ENCODE measurements at places on chromosomes 5 and 9.
A peak's percentile ranks its signal among the peaks of the same experiment; 100 is the strongest.

GRCh38 chr9:127897193-127897692 is 2.2 kb downstream of the ST6GALNAC6 start:
- peak; percentile 90 for DNase-seq

DNA sequence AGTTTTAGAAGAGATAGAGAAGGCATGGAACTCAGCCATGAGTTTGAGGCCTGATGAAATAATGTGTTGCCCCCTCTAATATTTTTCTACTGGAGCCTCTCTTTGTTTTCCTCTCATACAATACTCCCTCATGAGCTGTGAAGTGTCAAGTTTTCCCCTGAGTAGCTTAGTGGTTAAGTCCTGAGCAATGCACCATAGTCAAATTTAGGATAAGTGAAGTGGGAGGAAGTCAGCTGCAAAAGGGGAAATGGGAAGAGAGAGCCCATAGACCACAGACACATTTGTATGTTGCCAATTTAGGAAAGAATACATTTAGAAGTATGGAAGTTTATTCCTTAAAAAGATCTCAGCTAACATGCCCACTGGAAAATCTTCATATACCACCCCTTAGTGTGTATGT is 171.5 kb upstream of the NREP start:
- DNase-seq: no peak

- DNase-seq: no peak
Measured at GRCh38 chr9:136419092-136419420, 8.6 kb downstream of the PMPCA start.

DNA sequence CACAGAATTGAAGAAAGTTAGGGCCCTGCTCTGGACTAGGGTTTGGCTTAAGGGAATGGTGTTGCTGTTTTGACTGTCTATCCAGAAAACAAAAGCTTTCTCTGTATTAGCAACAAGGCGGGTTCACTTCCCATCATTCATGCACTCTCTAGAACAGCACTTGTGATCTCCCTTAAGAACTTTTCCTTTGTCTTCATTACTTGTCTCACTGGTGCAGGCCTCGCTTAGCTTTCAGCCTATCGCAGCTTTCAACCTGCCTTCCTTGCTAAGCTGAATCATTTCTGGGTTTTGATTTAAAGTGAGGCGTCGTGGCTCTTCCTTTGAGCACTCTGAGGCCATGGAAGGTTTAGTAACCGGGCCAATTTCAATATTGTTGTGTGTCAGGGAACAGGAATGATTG is 35.2 kb upstream of the LPCAT1 start:
- DNase-seq: no peak

- DNase-seq: no peak
Measured at GRCh38 chr5:113380807-113381326, 53.9 kb downstream of the TSSK1B start.

DNA sequence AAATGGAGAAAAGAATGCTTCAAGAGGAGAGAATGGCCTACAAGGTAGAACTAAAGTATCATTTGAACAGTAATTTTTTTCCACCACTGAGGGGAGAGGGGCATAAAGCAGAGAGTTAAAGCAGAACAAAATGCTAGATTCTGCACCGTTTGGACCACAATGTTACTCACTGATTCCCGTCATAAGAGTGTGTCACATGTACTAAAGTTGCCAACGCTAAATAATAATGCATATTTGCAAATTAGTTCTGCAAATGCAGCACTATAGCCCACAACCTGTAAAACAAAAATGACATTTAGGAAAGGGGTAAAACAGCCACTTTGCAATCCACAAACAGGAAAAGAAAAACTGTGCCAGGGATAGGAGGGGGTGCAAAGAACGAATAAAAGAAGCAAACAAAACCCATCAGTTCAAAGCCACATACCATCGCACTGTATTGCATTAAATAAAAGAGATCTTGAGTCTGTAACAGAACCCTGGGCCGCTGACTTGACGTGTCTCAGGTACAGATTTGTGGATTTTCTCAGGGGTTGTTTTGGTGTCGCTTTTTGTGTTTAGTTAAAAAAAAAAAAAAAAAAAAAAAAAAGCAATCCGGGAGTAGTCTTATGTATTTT is 7.7 kb upstream of the NFIB start:
- no peak for DNase-seq

- DNase-seq: no peak
Measured at GRCh38 chr5:99945478-99946442, 589.4 kb upstream of the FAM174A start.

- DNase-seq: no peak
Measured at GRCh38 chr5:152271420-152271819, 133.7 kb downstream of the NMUR2 start.

- no peak for DNase-seq
Measured at GRCh38 chr5:151738125-151738848, 20.1 kb downstream of the ATOX1 start.

DNA sequence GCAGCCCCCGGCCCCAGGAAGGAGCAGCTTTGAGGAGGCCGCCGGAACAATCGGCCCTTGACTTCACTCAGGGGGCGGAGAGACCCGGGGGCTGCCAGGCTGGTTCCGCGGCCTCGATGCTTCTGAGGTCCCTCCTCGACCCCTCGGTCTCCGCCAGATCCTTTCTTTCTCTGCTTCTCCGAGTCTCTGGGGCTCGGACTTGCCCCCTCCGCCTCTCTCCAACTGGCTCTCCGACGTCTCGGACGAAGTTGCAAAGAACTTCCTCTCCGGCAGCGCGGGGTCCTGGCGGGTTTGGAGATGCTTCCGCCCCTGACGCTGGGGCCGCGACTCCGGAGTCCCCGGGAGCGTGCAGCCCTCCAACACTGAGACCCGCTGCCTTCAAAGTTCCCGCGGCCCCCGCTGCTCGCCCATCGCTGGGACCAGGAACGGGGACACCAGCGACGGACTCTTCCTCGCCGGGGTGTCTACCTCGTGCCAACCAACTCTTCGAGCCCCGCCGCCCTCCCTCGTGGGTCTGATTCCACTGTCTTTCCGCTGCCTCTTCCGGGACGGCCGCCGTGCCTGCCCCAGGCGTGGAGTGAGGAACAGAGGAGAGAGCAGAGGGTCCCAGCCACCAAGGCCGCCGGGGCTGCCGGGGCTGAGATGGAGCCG is 7.0 kb downstream of the PAX5 start:
- DNase-seq: no peak

- DNase-seq: no peak
Measured at GRCh38 chr9:134968823-134969090, 51.0 kb upstream of the FCN1 start.

DNA sequence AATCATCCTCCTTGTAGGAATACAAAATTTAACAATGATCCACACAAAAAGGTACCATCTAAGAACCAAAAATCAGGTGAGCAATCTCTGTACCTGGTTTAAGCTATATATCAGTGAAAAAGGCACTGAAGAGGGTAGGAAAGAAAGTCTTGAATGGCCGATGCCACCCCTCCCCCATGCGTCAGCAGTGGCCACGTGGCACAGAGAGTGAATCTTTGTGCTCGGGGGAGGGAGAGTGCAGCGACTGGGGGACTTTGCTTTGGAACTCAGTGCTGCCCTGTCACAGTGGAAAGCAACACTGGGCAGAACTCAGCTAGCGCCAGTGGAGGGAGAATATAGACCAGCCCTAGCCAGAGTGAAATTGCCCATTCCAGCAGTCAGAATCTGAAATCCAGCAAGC is 28.3 kb upstream of the PDE4D start:
- no peak for DNase-seq

DNA sequence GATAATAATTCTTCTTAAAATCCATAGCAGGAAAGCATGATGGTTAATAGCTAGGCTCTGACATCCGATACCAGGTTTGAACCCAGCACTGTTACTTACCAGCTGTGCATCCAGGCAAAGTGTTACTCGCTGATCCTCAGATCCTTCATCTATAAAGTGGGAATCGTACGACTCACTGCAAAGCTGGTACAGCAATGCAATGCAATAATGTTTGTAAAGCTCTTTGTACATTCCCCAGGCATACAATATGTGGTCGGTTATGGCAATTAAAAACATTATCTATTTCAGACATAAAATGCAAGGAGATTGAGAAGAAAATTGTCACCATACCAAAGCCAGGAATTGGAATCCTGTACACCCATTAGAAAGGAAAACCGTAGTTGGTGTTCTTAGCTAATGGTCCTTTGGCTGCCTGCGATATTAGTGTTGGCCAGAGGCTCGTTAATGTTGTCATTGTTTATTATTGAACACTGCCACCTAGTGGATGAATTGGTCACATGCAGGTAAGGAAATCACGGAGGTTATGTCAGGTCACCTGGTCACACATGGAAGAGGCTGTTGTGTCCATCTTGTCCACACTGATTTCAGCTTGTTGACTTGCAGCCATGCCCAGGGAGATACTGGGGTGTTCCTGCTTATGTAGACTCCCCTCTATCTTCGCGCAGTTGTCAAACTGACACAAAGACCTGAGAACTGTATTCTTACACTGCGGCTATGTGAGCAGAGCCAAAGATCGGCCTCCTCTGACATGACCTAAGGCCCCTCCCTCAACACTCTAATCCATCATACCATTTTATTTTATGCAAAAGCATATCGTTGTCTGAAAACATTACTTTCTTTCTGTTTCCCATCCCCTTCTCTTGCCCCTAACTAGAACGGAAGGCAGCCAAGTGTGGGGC is 87.5 kb upstream of the PPP2R2B start:
- peak; percentile 58 for DNase-seq

- DNase-seq: no peak
Measured at GRCh38 chr9:1490341-1491232, 440.4 kb downstream of the DMRT2 start.

DNA sequence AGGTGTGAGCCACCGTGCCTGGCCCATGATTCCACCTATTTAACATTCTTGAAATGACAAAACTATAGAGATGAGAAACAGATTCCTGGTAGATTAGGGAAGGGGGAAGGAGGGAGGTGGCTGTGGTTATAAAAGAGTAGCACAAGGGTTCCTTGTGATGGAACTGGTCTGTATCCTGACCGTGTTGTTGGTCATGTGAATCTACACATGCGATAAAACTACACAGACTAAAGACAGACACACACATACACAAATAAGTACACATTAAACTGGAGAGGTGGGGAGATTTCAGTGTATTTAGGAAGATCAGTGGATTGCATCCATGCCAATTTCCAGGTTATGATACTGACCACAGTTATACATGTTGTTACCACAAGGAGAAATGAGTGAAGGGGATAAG is 60.9 kb downstream of the RNF130 start:
- no peak for DNase-seq

GRCh38 chr9:89878687-89879086 is 273.9 kb downstream of the GADD45G start:
- DNase-seq: peak; percentile 54

DNA sequence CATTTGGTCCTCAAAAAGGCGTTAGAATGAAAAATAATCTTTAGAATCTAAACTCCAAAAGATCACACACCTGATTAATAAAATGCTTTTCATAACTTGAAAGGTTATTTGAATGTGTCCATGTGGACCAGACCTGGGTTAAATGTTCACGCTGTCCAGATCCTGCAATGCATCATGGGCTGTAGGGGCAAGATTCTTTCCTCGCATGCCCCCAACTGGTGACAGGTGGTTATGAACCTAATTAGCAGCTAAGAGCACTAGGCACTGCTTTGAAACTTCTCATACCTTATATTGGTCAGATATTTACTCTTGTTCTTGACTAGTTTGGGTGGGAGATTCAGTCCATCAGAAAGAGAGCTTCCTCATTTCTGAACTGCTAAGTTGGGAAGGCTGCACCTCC is 19.3 kb upstream of the PIP5K1B start:
- DNase-seq: no peak

DNA sequence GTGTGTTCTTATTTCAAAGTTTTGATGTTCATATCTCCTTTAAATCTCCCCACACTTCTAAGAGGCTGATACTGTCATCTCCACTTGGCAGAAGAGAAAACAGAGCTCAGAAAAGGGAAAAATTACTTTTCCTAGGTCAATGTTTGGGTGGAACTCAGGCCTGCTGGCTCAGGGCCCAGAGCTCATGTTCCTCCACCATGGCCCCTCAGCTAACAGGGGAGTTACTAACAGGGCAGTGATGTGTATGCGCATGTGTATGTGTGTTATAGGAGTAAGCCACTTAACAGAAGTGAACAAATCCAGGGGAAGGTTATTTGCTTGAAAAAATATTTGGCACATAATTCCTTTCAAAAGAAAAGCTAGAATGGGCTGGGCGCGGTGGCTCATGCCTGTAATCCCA is 2.5 kb downstream of the C1QTNF2 start:
- peak; percentile 46 for DNase-seq

GRCh38 chr9:134571326-134571931 is 70.2 kb upstream of the COL5A1 start:
- DNase-seq: no peak

DNA sequence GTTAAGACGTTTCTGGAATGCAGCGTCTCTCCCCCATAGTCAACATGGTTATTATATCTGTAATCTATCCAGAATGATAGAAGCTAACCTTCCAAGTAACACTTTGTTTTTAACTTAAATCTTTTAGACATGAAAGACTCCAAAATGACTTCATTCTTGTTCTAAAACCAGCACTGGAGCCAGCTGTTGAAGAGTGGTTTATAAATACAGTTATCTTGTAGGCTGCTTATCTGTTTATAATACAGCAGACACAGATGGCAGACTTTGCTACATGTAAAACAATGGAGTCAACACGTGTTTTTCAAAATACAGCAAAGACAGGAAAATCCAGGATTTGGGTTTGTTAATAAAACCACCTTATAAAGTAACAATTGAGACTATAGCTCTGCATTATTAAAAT is 48.8 kb upstream of the RETREG1 start:
- no peak for DNase-seq

DNA sequence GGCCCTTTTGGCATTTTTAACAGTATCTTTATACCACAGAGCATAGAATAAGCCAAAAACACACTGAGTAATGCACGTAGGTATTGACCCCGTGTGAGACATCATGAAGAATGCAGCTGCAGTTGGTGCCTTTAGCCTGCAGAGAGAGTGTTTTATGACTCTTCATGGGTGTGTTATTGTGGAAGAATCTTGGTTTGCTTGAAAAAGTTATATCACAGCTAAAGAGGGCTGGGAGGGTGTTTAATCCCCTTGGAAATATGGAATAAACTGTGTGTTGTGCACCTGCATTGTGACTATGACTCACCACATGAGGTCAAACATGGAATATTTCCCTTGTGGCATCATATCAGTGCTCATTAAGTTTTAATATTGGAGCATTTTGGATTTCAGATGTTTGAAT is 458.7 kb downstream of the CDH9 start:
- no peak for DNase-seq

- peak; percentile 90 for DNase-seq
Measured at GRCh38 chr5:124651663-124652513, 94.6 kb downstream of the ZNF608 start.
